ENCODE measurements at places on chromosomes 1 and 21. TPM values are rescaled to one million over a fixed set of nuclear protein-coding genes. Genes with fewer than 3 reads are reported as not detected.

DNA sequence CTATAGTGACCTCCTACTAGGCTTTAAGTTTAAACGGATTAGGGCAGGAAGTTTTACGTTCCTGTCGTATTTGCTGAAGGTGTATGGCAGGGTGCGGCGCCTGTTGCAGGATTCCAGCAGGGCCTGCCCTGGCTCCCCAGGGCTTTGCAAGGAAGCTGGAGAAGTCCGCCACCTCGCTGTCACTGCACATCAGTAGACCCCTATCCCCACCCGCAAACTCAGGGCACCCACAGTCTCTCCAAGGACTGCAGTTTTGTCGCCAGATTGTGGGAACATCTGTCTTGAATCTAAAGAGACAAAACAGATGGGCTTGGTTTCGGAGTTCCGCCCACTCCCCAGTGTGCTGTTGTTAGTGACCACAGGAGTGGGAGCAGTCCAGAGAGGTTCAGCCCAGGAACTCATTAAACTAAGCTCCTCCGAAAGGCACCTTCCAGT is 110.8 kb downstream of the CDC7 start:
- no peak overlapping the region for H3K4me3 ChIP-seq
- no peaks in the 10 kb centered on the region for H3K27me3 ChIP-seq
- H3K27ac ChIP-seq = no peak overlapping the region

DNA sequence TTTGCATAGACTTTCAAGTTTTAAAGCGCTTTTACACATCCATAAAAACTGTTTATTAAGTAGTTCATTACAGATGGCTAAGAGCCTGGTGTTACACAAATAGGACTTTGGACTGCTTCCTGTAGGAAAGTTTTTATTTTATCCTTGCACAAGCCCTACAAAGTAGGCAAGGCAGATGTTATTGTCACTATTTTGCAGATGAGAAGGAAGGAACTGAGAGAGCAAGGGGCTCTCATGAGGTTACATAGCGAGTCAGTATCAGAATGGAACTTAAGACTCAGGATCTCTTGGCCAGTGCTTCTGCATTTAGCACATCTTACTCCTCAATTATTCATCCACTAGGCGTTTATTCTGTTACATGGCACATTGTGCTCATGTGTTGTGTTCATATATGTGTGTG is 2.6 kb upstream of the MAPKAPK2 start:
- H3K4me3 ChIP-seq = no peak overlapping the region
- DNase-seq = no peak
- no peak overlapping the region for H3K27ac ChIP-seq
- peaks cover 18% of the 10 kb centered on the region for H3K27me3 ChIP-seq
- H3K4me1 ChIP-seq = peaks cover 11% of the 10 kb centered on the region

DNA sequence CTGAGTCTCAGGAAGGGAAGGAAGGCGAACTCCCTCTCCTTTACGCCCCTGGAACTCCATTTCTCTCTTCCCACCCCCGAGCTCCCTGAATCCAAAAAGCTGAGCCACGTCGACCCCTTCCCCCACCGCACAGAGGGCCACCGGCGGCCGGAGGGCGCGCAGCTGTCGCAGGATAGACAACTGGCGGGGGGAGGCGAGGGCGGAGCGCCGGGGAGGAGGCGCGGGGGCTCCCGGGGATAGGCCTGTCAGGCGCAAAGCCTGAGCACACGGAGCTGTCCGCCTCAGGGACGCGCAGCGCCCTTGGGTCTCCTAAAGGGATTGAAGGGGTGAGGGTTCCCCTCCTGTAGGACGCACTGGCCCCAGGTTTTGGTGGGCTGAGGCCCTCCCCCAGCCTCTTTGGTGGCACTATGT is 752 bp upstream of the ACTA1 start:
- no peak overlapping the region for H3K27ac ChIP-seq
- peak overlapping the region; percentile 37 for H3K4me3 ChIP-seq
- H3K36me3 ChIP-seq = peaks cover 5% of the 10 kb centered on the region
- peaks cover 33% of the 10 kb centered on the region for H3K27me3 ChIP-seq
- peaks cover 23% of the 10 kb centered on the region for H3K4me1 ChIP-seq

DNA sequence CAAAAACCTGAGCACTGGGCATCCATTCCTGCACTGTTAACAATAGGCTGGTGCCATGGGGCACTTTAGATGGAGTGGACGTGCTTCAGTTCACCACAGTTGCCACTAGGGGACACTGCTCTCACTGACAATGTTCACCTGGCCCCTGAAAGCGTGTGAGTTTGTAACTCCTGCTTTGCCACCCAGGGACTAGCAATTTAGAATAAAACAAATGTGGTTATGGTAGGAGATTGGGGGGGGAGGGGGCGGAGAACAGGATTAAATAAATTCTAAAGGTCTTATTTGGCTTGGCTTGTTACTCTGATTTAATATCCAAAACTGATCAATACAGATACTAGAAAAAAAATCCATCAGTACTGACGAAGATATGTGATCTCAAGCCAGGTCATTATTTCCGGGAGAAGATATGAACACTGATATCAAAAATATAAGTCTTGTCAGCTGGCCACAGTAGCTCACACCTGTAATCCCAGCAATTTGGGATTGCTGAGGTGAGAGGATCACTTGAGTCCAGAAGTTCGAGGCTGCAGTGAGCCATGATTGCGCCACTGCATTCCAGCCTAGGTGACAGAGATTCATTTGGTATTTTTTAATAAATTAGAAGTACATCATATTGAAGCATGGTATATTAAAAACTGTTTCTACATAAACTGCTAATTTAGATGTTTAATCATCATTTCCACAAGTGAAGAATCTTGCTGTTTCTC is 23.2 kb downstream of the INTS7 start:
- DNase-seq = peak; percentile 60
- H3K4me1 ChIP-seq = peaks cover 11% of the 10 kb centered on the region
- H3K36me3 ChIP-seq = peaks cover 4% of the 10 kb centered on the region
- H3K4me3 ChIP-seq = no peak overlapping the region

DNA sequence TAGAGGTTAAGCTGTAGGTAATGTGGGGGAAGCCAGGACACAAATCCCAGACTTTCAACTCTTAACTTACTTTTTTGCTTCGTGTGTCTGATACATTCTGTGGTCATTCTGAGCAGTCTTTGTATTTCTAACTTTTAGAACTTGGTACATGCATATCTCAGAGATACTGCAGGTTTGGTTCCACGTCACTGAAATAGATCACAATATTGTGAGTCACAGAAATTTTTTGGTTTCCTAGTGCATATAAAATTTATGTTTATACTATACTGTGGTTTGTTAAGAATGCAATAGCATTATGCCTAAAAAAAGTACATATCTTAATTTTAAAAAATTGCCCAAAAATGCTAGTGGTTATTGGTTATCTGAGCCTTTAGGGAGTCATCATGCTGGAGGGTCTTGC is 3.2 kb downstream of the URB2 start:
- H3K27ac ChIP-seq = no peak overlapping the region
- no peak overlapping the region for H3K4me3 ChIP-seq
- H3K36me3 ChIP-seq = peaks cover 7% of the 10 kb centered on the region

GRCh38 chr1:201026836-201027235 is 3.3 kb upstream of the KIF21B start:
- no peak overlapping the region for H3K27ac ChIP-seq
- H3K4me1 ChIP-seq = peaks cover 23% of the 10 kb centered on the region
- no peak overlapping the region for H3K4me3 ChIP-seq
- peaks cover 6% of the 10 kb centered on the region for H3K27me3 ChIP-seq

- no peak overlapping the region for H3K27ac ChIP-seq
- no peak for DNase-seq
- H3K4me3 ChIP-seq = no peak overlapping the region
- no peaks in the 10 kb centered on the region for H3K4me1 ChIP-seq
- H3K27me3 ChIP-seq = peaks cover 4% of the 10 kb centered on the region
These were observed 43.3 kb upstream of the PCBP3 start for GRCh38 chr21:45600248-45600647.

GRCh38 chr1:152224093-152224492 is at the start of gene HRNR:
HRNR (minus strand) TSS chr1:152224193; CDS start chr1:152223253, 940 bp downstream.
- no peak for DNase-seq
- H3K4me1 ChIP-seq = peaks cover 11% of the 10 kb centered on the region

GRCh38 chr1:151988405-151988923 is 5.2 kb downstream of the S100A10 start:
- peak overlapping the region; percentile 15 for H3K4me3 ChIP-seq
- no peak overlapping the region for H3K27ac ChIP-seq
- peaks cover 29% of the 10 kb centered on the region for H3K4me1 ChIP-seq
- DNase-seq = no peak
- H3K27me3 ChIP-seq = peaks cover 3% of the 10 kb centered on the region

DNA sequence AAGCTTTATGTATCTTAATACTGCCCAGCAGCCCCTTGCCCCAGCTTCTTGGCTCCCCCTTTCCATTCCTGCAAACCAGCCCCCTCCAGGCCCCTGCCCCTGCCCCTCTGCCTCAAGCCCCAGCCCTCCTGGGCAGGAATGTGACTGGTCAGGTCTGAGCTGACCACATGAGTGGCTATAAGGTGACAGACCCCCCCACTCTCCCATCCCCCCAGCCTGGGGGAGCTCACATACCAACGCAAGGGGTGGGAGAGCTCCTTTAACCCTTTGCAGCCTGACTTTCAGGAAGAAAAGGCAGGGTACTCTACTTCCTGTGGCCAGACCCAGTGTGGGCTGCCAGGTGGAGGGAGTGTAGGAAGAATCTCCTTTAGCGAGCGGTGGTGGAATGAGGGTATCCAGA is 33.2 kb downstream of the AHDC1 start:
- H3K4me1 ChIP-seq = peaks cover 66% of the 10 kb centered on the region
- H3K27ac ChIP-seq = peak overlapping the region; percentile 82
- peak overlapping the region; percentile 62 for H3K4me3 ChIP-seq
- peaks cover 8% of the 10 kb centered on the region for H3K36me3 ChIP-seq
- H3K27me3 ChIP-seq = peaks cover 12% of the 10 kb centered on the region
- no peak for DNase-seq

DNA sequence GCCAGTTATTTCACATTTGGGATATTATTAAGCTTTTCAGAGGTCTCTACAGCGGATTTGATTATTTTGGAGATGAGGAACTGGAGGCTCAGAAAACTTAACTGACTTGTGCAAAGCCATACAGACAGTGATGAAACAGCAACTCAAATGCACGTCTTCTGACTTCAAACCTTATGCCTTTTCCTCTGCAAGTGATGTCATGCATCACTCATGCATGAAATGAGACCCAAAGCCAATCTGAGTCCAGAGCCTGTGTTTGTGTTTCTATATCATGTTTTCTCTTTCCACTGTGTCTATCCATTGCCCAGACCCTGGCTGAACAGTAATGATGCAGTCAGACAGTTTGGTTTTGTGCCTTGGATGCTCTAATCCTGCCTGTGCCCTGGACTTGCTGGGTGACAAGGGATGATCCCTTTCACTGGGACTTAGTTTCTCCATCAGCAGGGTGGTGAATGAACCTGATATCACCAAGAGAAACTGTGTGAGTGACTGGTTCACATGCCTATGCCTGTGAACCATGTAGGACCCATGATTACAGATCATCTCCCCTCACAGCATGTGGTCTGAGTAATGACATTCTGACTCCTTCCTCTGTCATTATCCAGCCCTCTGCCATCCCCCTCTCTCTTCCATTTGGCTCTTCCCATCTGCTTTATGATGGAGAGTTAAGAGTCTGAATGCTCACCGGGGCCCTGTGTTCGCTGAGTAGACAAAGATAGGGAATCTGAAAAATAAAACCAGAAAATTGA is 33.4 kb downstream of the SLAMF6 start:
- H3K4me1 ChIP-seq = peaks cover 18% of the 10 kb centered on the region
- no peak for DNase-seq
- no peak overlapping the region for H3K27ac ChIP-seq
- H3K36me3 ChIP-seq = peaks cover 6% of the 10 kb centered on the region
- H3K27me3 ChIP-seq = no peaks in the 10 kb centered on the region
- no peak overlapping the region for H3K4me3 ChIP-seq

GRCh38 chr1:227542153-227543120 is 20.9 kb upstream of the ZNF678 start:
- peaks cover 8% of the 10 kb centered on the region for H3K36me3 ChIP-seq
- peak; percentile 90 for DNase-seq
- H3K27me3 ChIP-seq = peaks cover 4% of the 10 kb centered on the region
- no peak overlapping the region for H3K27ac ChIP-seq
- peak overlapping the region; percentile 67 for H3K4me3 ChIP-seq

DNA sequence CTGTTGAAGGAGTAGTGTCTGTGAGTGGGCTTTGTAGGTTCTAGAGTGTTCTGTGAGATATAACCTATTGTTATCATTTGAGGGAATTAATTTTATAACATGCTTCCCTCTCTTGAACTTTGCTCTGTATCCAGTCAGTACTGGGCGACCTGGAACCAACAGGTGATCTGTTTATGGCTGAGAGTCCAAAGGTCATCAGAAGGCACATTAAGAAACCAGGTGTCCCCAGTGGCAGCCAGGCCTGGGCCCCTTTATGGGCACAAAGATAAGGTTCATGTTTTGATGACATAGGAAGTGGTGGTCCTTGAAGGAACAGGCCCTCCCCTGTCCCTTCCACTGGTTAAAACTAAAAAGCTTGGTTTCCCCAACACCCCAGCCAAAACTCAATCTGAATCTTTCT is 61.1 kb downstream of the FHAD1 start:
- H3K27ac ChIP-seq = no peak overlapping the region
- no peak for DNase-seq
- peaks cover 5% of the 10 kb centered on the region for H3K27me3 ChIP-seq
- no peaks in the 10 kb centered on the region for H3K4me1 ChIP-seq
- peaks cover 19% of the 10 kb centered on the region for H3K36me3 ChIP-seq

- H3K27me3 ChIP-seq = no peaks in the 10 kb centered on the region
- H3K36me3 ChIP-seq = peaks cover under 1% of the 10 kb centered on the region
- H3K4me3 ChIP-seq = no peak overlapping the region
- peaks cover 15% of the 10 kb centered on the region for H3K4me1 ChIP-seq
These were observed 24.6 kb downstream of the C2CD2 start for GRCh38 chr21:41929248-41929647.

- no peak overlapping the region for H3K4me3 ChIP-seq
- peaks cover 20% of the 10 kb centered on the region for H3K4me1 ChIP-seq
These were observed 2.0 kb downstream of the SLAMF7 start for GRCh38 chr1:160741092-160741501.

GRCh38 chr1:50812346-50812745 is 147.7 kb downstream of the FAF1 start:
- no peak overlapping the region for H3K4me3 ChIP-seq
- H3K4me1 ChIP-seq = no peaks in the 10 kb centered on the region
- peaks cover under 1% of the 10 kb centered on the region for H3K36me3 ChIP-seq

DNA sequence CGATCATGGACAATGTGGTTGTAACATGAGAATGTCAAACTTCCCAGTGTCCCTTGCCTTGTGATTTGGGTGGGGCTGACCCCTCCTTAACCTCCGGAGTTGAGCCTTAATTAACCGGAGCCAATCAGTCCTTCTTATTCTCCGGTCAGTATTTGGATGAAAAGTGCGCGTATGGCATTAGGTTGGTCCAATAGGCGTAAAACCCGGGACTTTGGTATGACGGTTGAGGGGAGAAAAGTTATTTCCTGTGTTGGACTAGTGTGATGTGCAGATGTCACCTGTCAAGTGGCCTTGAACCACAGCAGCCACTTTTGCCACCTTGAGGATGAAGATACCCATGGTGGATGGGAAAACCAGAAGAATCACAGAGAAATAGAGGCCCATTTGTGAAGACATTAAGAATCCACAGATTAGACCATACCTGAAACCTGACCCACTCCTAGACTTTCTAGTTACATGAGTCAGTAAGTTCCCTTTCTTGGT is 5.1 kb downstream of the PAFAH2 start:
- peaks cover 7% of the 10 kb centered on the region for H3K27me3 ChIP-seq
- peak overlapping the region; percentile 28 for H3K27ac ChIP-seq
- no peak overlapping the region for H3K4me3 ChIP-seq
- H3K36me3 ChIP-seq = no peaks in the 10 kb centered on the region
- no peak for DNase-seq

AZIN2 gene
- 1.4 TPM for total RNA-seq

CFHR1 gene
- total RNA-seq = 0.49 TPM

AMY1B gene
- not detected for total RNA-seq

C1orf210 gene
- not detected for total RNA-seq

DTL gene
- total RNA-seq = 11.6 TPM

KCNJ15 gene
- 0.97 TPM for total RNA-seq

CDCA8 gene
- 7.8 TPM for total RNA-seq

RGS18 gene
- not detected for total RNA-seq

C1orf94 gene
- total RNA-seq = not detected

COL24A1 gene
- 0.74 TPM for total RNA-seq

CRNN gene
- total RNA-seq = not detected

GCSAML gene
- 0.23 TPM for total RNA-seq

TMEM240 gene
- 6.6 TPM for total RNA-seq

TACSTD2 gene
- 0.10 TPM for total RNA-seq

Data from endothelial cell (in vitro differentiated cells).